ENCODE measurements at places on chromosomes 12 and 14. TPM values are rescaled to one million over a fixed set of nuclear protein-coding genes. Genes with fewer than 3 reads are reported as not detected.

The BCL11B gene
- total RNA-seq = 35.4 TPM

The CMKLR1 gene
- 0.98 TPM for total RNA-seq

The C1R gene
- 4.4 TPM for total RNA-seq

The STON2 gene
- total RNA-seq = 27.3 TPM

The EXD2 gene
- total RNA-seq = 42.5 TPM

The BAZ2A gene
- 16.5 TPM for total RNA-seq

The PAX9 gene
- not detected for total RNA-seq

The DBX2 gene
- total RNA-seq = 2.2 TPM

The POTEM gene
- not detected for total RNA-seq

The SERPINA9 gene
- not detected for total RNA-seq

The TESPA1 gene
- total RNA-seq = under 0.01 TPM

The EIF2S3B gene
- 0.98 TPM for total RNA-seq

The PIWIL1 gene
- total RNA-seq = not detected

The ARF3 gene
- total RNA-seq = 70.3 TPM

The TMEM63C gene
- total RNA-seq = 11.1 TPM

The SIX1 gene
- total RNA-seq = 1.2 TPM

The NKX2-1 gene
- total RNA-seq = 0.49 TPM

The TMTC1 gene
- 8.9 TPM for total RNA-seq

The TAS2R13 gene
- 5.2 TPM for total RNA-seq

The TMEM132C gene
- total RNA-seq = 3.9 TPM

The C12orf54 gene
- total RNA-seq = not detected

The KERA gene
- 1.2 TPM for total RNA-seq

The DENND5B gene
- 41.6 TPM for total RNA-seq

The DDN gene
- 11.1 TPM for total RNA-seq

The PIP4K2C gene
- 10.3 TPM for total RNA-seq

The ANKRD33 gene
- not detected for total RNA-seq

The RIC8B gene
- total RNA-seq = 23.4 TPM

The RNASE1 gene
- total RNA-seq = 8.9 TPM

The ASPG gene
- under 0.01 TPM for total RNA-seq

The FAM222A gene
- total RNA-seq = 3.2 TPM

The GPR84 gene
- not detected for total RNA-seq

The NPFF gene
- total RNA-seq = not detected

The SMCO2 gene
- total RNA-seq = not detected

The PIANP gene
- total RNA-seq = 3.4 TPM

The DNAI7 gene
- total RNA-seq = 3.9 TPM

The BBOF1 gene
- total RNA-seq = 6.6 TPM

The NRL gene
- total RNA-seq = 1.2 TPM

The TAS2R7 gene
- not detected for total RNA-seq

The FOXN4 gene
- 0.25 TPM for total RNA-seq

The CLEC4C gene
- total RNA-seq = not detected

The RALGAPA1 gene
- total RNA-seq = 151 TPM

The ZBTB42 gene
- total RNA-seq = 0.49 TPM

The SSPN gene
- total RNA-seq = 4.9 TPM

All from temporal lobe (tissue), 4 donors.